Activated naive CD4-positive, alpha-beta T cell treated with anti-CD3 and anti-CD28 coated beads, Interleukin-2, amount 50 U/mL, for 72 hours (primary cell): ENCODE measurements at places on chromosomes 5 and 9.
A peak's percentile ranks its signal among the peaks of the same experiment; 100 is the strongest.

- no peak for DNase-seq
These were observed 27.1 kb downstream of the LCP2 start for GRCh38 chr5:170270293-170271069.

- DNase-seq = no peak
These were observed 35.3 kb downstream of the HNRNPH1 start for GRCh38 chr5:179588166-179588565.

GRCh38 chr5:134149571-134150303 lies 27.0 kb downstream of the SKP1 start:
- DNase-seq = no peak

DNA sequence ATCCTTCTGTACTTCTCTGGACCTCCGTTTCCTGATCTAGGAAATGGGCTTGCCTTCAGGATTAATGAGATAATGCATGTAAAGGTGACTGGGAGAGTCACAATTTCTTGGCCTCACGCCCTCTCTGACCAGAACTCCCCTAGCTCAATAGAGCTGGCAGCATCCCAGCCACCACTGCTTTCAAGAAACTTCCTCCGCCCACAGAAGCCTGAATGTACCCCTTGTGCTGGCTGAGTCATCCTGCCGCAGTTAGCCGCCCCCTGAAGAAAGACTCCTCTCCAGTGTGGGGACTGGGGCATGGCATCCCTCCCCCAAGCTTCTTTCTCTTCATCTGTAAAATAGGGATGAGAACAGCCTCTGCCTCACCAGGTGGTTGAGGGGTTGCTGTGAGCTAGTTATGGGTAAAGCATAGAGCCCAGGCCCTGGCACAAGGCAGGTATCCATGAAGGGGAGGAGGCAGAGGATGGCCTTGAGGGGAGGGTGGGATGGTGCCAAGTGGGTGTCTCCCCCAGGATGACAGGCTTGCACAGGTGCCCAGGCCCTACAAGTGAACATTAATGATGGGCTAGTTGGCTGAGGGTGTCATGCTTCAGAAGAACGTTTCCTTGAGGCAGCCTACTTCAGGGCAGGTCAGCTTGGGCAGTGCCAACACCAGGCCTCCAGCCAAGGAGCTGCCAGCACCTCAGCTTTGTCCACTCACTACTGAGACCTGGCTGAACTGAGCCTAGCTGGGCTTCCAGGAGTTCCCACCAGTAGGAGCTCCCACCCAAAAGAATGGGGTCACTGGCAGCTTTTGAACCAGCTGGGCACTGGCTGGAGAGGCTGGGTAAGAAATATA lies 3.4 kb downstream of the PDLIM4 start:
- DNase-seq = peak; percentile 40

DNA sequence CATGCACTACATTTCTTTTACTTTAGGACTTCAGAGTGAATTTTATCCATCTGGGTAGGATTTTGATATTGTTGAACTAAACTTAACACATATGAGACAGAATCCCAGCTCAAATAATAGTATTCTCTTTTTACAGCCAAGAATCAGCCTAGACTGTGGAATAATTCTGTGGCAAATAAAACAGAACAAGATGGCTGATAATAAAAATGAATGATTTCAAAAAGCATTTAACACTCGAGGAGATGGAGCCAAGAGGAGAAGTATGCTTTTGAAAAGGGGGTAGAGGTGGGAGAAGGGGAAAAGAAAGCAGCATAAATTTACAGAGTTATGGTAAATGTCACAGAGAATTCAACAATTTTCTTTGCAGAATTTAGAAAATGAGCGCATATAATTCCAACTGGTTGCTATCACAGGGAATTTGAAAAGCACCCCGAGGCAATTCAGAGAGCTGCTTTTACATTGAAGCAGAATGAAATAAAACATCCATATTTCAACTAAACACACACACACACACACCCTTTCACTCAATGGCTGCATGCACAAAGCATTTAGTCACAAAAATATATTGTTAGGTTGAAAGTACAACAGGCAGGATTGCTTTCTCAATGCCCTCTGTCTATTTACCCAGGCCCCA lies 60.2 kb upstream of the DMAC1 start:
- DNase-seq = no peak

DNA sequence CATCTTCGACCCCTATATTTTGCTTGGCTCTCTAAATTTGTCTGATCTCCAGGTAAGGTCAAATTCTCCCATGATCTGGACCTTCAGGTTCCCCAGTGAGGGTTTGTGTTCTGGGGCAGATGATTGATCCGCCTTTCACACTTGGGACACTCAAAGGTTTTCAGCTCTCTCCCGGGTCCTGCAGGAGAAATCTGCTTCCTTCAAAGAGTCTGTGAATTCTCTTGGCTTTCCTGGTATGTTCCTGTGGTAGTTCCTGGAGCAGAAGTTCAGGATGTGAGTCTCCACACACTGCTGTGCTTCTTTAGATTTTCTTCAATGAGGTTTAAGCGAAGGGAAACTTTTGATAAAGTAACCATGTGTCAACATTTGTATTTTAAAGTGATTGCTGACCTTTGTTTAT lies 318.0 kb downstream of the TAF11L14 start:
- DNase-seq = no peak

DNA sequence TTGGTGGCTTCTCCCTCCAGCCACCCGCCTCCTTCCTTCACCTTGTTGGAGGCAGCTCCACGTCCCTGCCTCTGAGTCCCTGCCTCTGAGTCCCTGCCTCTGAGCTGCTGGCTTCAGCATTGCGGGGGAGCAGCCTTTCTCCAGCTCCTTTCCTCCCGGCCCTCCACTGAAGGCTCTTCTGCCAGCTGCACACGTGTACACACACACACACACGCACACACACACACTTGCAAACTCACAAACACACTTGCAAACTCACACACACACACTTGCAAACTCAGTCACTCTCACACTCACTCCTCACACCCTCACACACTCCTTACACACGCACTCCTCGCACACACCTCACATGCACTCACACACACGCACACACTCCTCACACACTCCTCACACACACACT lies 45.1 kb downstream of the C9orf50 start:
- DNase-seq = no peak

GRCh38 chr5:175021841-175022625 lies 297.7 kb downstream of the MSX2 start:
- DNase-seq = no peak

DNA sequence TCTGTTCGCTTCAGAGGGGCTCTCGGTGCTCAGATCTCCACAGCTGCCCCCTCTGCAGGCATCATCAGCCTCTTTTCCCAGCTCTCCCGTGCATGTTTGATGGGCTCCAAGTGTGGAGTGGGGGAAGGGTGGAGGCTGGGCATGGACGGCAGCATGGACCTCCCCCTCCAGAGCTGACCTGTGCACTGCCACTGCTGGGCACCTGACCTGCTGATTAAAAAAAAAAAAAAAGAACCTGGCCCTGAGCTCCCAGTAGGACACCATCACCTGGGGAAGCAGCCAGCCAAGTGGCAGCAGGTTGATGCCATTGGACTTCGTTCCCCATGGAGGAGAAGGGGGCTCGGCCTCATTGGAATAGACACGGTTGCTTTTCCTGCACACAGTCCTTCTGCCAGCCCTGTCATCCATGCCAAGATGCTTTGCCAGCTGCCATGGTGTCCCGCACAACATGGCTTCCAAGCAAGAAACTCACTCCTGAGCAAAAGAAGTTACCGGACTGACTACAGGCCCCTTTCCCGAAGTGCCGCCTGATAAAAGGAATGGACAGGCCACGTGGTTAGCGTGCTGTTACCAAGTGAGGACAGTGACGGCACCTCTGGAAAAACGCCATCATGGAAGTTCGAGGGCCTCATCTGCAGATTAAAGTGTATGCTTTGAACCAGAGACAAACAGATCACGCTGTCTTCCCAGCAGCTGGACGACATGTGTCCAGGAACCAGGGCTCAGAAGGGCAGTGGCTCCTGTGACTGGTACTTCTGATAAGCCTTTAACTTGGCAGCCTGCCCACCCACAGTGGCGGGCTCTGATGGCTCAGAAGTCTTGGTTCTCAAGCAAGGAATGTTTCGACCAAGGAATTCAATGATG lies 14.7 kb upstream of the BRD3OS start:
- no peak for DNase-seq

DNA sequence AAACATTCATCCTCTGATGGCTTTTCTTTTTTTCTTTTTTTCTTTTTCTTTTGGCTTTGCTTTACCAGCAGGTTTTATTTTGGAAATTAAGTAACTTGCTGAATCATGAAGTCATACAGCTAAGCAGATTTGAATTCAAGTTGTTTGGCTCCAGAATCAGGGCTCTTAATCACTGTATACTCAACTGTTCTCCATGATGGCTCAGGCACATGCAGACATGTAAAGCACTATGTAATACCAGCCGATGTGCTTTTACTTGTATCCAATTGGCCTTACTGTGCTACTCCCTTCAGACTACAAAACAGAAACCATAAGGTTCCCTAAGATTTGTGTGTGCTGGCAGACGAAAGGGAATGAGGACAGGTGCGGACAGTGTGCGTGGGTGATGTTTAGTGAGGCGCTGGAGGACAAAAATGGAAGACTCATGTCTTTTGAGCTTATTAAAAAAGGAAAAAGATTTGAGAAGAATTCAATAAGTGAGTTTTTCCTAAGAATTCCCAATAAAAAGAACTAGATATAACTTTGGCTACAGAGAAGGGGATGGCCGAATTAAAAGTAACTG lies 44.7 kb upstream of the OTP start:
- no peak for DNase-seq

DNA sequence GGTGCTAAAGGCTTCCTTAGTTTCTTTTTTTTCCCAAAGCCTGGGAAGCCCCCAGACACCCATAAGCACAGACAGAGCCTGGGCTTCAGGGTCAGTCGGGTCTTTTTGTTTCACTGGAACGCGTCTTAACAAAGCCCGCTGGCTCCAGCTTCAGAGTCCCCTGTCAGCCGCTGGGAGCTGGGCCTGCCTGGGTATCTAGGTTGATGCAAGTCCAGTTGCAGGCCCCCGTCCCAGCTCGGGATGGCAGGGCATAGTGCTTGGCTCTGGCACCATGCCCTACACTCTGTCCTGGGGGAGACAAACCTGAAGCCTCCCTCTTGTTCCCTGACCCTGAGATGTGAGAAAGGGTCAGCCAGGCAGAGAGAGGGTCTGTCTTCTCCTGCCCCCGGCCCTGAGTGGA lies 14.5 kb downstream of the OLFM1 start:
- no peak for DNase-seq

DNA sequence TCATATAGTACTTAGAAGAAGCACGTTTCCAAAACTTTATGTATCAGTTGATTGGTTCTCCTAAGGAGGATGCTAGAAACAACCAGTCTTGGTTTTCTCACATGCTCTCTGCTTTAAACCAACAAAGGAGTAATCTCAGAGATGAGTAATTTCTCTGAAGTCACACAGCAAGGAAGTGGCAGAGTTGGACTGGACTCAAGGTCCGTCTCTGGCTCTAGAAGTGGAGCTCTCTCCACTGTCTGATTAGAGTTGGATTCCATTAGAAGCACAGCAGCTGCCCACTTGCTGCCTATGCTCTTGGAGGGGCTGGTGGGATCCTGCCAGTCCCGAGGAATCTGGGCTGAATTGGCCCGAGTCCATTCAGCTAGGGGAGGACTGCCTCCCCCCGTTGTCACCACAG lies 21.0 kb downstream of the RALGPS1 start:
- DNase-seq = no peak

GRCh38 chr9:131038256-131039128 lies 29.5 kb downstream of the LAMC3 start:
- DNase-seq = no peak

GRCh38 chr9:87109851-87110250 lies 162.5 kb upstream of the GAS1 start:
- no peak for DNase-seq

DNA sequence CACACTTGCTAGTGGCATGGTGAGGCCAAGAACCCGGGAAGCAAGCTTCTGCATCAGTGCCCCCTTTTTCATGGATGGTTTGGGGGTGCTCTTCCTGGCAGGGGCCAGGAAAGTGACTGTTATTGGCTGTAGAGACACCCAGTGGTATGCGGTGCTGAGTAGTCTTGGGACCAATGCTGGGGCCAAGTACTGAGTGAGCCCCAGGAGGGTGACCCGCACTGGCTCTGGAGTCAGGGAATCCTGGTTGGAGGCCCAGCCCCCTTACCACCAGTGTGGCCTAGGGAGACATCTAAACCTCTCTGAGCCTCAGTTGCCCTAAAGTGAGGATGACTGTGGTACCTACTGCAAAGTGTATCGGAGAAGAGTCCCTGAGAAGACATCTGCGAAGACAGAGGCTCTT lies 41.2 kb upstream of the SYNPO start:
- no peak for DNase-seq

- no peak for DNase-seq
These were observed 3.7 kb upstream of the GRIA1 start for GRCh38 chr5:153486771-153487170.

DNA sequence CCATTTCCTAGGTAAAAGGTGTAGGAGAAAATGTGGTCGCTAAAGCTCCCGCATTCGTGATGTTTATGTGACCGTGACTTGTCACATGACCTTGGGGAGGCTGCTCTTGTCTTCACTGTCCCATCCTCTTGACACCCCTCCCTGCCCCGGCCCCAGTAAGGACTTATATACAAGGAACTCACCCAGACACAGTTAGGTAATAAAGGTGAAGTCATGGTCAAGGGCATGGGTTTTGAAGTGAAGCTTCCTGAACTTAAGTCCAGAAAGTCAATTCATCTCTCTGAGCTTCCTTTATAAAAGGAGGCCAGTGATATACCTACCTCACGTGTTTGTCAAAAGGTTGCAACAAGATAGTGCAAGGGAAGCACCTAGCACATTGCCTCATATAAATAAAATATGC lies 17.6 kb downstream of the FGF1 start:
- no peak for DNase-seq

DNA sequence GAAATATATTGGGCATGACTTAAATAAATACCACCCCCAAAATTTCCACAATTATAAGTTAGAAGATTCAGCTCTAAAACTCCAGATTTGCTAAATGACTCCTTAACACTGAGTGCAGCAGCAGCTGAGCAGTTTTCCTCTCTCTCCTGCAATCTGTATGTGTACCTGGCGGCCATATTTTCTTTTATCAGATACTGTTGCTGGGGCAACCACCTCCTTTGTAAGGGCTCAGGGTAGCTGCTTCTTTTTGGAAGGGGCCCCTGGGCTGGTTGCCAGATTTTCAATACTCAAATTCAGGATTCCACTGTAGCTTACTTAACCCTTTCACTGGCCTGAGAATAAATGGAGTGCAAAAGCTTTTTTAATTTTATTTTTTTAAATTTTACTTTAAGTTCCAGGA lies 197.0 kb downstream of the TAF11L14 start:
- no peak for DNase-seq

DNA sequence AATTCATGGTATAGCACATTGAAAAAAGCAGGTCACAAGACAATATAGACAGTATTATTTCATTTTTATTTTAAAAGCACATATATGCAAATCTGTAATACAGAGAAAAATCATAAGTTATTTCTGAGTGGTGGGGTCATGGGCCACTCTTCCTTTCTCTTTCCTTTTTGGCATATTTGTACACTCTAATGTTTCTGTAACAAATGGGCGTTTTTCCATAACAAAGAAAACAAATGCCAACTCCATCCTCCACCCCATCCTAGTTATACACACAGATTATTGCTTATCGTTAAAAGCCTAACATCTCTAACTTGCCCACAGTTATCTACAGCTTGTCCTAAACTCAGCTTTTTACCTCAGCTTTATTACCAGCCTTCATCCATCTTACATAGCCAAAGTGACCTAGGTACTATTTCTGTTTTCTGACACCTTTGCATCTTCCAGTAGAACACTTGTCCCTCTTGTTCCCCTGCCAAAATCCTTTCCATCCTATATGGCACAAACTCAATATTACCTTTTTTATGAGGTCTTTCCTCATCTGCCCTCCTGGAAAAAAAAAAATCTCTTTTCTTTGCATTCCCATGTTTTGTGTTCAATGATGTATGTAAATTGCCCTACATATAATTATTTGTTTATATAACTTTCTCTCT lies 4.1 kb downstream of the KIAA0825 start:
- DNase-seq = no peak
